ENCODE measurements at places on chromosomes 7 and 10.

DNA sequence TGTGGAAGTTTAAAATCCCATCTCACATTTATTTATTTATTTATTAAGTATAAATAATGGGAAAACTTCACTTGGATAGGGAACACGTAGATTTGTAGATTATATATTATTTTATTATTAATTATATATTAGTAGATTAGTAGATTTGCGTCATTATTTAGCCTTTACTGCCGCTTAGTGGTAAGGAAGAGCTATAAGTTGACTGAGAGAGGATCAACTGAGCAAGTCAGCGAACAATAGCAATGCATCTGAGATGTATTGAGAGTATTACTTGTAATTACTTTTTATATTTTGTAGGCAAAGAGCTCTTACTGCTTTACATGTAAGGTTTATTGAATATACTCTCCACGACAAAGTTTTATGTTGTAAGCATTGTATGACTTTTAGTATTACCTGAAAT, 244.5 kb upstream of the ANKRD30A start:
- no peak for DNase-seq

DNA sequence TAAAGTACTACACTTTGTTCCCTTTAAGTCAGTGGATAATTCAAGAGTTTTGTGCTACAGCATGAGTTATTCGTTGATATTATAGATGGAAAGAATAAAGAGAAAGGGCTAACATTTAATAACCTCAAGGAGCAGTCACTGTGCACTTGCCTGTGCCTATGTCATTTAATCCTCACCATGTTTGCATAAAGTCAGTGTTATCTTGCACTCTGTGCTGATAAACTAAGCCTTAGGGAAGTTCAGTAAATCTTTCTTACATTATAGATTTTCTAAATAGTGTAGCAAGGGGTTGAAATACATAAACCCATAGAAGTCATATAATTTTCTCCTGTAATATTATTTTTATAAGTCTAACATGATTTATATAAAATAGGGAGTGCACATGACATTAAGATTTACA, 103.1 kb downstream of the TMEM26 start:
- DNase-seq = no peak

DNA sequence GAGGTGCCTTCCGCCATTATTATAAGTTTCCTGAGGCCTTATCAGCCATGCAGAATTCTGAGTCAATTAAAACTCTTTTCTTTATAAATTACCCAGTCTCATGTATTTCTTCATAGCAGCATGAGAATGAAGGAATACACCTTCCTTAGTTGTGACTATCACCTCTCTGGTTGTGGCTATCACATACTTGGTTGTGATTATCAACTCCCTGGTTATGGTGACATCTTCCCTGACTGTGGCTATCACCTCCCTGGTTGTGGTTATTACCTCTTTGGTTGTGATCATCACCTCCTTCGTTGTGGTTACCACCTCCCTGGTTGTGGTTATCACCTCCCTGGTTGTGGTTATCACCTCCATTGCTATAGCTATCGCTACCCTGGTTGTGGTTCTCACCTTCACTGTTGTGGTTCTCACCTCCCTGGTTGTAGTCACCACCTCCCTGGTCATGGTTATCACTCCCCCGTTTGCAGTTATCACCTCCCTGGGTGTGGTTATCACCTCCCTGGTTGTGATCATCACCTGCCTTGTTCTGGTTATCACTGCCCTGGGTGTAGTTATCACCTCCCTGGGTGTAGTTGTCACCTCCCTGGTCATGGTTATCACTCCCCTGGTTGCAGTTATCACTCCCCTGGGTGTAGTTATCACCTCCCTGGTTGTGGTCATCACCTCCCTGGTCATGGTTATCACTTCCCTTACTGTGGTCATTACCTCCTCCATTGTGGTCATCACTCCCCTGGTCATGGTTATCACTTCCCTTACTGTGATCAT, 105.9 kb downstream of the GPR26 start:
- DNase-seq = no peak

DNA sequence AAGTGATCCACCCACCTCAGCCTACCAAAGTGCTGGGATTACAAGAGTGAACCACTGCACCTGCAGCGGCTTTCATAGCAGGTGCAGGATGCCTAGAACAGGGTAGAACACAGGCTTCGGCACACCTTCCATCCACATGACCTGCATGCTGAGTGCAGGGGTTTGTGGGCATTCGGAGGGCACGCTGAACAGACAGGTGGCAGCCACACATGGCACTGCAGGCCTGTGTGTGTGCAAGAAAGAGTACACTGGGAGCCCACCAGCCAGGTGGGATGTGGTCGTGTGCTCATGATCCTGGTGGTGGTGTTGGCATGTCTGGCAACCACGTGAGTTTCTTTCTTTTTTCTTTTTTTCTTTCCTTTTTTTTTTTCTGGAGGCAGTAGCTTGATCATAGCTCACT, 38.4 kb downstream of the GRID2IP start:
- no peak for DNase-seq

DNA sequence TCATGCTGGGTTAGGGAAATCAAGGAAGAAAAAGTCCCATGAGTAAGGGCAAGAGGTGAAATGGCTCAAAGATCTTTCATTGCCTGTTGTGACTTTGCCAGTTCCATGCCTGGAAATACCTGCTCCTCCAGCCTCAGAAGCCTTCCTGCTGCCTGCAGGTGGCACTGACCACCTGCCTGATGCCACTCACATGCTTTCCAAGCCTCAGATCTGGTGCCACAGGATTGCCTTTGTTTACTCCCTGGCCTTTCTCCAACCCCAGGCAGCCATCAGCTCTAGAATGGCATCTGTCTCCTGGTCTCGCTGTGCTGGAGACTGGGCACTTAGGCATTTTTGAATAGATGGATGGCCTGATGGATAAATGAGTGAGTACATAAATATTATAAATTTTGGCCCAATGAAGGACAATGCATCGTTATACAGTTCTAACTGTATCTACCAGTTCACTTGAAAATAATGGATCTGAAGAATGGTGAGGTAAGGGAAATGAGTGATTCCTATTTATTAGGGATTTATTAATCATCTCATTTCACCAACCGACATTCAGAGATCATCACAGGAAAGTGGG, 657.2 kb downstream of the INHBA start:
- no peak for DNase-seq

GRCh38 chr7:150356265-150356897, 12.2 kb upstream of the REPIN1 start:
- no peak for DNase-seq

DNA sequence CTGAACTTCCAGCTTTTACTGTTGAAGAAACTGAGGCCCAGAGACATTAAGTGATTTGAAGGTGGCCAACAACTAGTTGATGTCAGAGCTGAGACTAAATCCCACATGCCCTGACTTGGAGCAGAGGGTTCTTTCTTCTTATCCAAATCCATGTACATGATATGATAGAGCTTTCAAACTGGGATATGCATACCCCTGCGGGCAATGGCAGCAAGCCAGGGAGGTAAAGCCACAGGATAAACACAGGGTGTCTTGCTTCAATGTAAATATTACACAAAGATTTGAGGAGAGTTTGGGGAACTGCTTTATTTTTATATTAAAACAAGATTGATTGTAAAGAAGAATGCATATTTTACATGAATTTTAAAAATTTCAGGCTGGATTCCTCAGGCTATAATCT, 2.3 kb upstream of the LRRC72 start:
- DNase-seq = no peak

DNA sequence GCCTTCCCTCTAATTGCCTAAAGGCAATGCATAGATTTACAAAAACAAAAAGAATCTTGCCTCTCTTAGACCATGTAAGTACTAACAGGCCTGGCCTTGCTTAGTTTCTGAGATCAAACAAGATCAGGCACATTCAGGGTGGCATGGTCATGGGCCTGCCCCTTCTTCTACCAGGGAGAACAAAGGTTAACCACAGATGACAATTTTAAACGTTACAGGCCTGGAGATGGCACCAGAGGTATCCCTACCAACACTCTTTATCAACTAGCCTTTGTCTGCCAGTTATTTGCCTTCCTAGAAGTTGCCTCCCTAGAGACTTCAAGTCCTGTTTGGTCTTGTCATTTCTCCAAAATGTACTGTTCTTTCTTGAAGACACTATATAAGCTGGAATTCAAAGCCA, 252.6 kb downstream of the DOCK4 start:
- DNase-seq = no peak

DNA sequence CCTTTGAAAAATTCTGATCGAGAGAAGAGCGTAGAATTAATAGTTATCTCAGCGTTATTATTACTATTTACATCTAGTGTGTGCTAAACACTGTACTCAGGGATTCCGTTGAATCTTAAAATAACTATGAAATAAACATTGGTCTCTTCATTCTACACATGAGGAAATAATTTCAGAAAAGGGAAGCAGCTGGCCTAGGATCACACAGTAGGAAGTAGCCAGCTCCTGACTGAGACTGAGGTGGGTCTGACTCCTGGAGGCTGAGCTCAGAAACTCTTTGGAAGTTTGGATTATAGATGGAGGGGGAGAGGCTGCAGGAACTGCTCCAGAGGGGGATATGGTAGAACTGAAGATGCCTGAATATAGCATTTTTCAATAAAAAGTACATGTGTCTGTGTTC, 183.9 kb upstream of the WDR11 start:
- DNase-seq = no peak

- DNase-seq = peak; percentile 71
These were observed 6.3 kb downstream of the ATG9B start for GRCh38 chr7:151017953-151018420.

- no peak for DNase-seq
These were observed 14.7 kb downstream of the CALCR start for GRCh38 chr7:93559639-93560491.

- DNase-seq = no peak
These were observed 683.3 kb downstream of the GRM8 start for GRCh38 chr7:126569402-126569801.

DNA sequence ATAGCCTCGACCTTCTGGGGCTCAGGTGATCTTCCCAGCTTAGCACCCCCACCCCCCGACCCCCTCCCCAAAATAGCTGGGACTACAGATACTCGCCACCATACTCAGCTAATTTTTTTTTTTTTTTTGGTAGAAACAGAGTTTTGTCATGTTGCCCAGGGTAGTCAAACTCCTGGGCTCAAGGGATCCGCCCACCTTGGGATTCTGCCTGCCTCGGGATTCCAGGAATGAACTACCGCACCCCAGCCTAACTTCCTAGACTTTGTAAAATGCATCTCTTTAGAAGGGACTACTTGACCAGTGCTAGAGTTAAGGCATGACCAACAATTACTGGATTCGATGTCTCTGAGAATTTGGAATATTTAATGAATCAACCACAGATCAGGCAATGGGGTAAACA, 85.9 kb downstream of the MDFIC start:
- no peak for DNase-seq

- no peak for DNase-seq
These were observed 87.0 kb downstream of the SKAP2 start for GRCh38 chr7:26777385-26777784.

- no peak for DNase-seq
These were observed 47.0 kb upstream of the FIGNL1 start for GRCh38 chr7:50497068-50497642.

- DNase-seq = no peak
These were observed 39.9 kb downstream of the SLC26A4 start for GRCh38 chr7:107700570-107700969.

GRCh38 chr7:135001390-135002165, 15.3 kb downstream of the AGBL3 start:
- no peak for DNase-seq

- no peak for DNase-seq
These were observed 394.7 kb downstream of the AUTS2 start for GRCh38 chr7:69992938-69993337.

DNA sequence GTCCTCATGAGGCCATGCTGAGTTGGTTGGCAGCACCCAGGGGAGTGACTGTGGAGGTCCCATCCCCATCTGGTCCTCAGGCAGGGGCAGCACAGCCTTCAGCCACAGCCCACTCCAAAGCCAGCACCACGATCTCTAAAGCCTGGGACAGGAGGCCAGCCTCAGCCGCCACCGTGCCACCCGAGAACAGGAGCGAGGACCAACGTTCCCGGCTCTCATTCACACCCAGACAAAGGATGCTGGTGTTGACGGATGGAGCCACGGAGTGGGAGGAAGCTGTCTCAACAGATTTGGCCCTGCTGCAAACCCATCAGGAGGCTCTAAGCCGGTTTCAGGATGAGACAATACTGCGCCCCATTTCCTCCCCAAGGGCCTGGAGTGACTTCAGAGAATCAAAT, 42.7 kb upstream of the PPP2R2D start:
- no peak for DNase-seq

- DNase-seq = no peak
These were observed 991.8 kb upstream of the PHF14 start for GRCh38 chr7:9981742-9982349.

DNA sequence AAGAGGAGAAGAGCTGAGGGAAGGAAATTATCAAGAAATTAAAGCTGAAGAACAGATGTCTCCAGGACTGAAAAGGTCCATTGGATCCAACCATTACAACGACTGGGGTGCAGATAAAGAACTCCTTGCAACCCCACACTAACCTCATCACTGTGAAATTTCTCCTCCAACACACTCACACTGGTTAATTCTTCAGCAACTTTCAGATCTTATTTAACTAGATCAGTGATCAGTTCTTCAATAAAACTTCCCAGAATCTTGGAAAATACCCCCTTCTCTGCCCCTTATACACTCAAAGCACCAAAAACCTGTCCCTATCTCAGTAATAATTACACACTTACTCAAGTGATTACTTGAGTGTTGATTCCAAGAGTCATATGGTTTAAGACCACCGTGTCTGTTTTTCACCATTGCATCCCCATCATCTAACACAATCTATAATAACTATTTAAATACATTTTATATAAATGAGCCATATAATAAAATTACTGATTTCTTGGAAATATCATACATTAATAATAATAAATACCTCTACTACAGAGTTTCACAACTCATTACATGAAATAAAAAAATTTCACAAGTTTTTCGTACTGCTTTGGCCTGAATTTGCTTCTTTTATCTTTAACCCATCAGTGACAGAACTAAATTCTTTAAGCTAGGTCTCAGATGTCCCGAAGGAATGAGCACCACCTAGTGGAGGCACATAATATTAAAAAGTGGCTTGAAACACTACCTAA, 123.7 kb downstream of the MPP7 start:
- DNase-seq = no peak

GRCh38 chr7:2508327-2509215, 11.0 kb upstream of the LFNG start:
- peak; percentile 62 for DNase-seq

DNA sequence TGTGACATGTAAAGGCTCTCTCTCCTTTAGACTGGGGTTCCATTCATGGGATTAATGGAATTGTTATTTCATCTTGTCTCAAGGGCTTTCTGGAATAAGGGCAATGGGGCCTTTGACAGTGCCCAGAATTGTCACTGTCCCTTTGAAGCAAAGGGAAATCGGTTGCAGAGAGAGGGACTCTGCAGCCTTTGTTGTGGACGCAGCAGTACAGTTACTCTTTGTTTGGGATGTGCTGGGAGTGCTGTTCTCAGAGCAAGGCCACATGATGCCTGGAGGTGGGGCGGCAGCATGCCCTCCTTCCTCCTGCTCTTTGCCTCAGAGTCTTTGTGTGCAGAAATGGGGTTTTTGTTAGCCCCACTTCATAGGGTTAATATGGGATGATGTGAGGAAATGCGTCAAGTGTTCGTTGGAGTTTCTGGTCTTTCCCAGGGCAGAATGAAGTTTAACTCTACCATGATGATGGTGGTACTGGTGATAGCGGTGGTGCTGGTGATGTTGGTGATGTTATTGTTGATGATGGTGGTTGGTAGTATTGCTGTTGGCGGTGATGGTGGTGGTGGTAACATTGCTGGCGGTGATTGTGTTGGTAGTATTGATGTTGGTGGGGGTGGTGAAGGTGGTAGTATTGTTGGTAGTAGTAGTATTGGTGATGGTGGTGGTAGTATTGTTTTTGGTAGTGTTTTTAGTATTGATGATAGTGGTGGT, 45.3 kb downstream of the DOCK1 start:
- DNase-seq = no peak

- no peak for DNase-seq
These were observed 110.0 kb downstream of the LRMDA start for GRCh38 chr10:75541411-75541810.

Measured in stimulated activated CD8-positive, alpha-beta memory T cell treated with anti-CD3 and anti-CD28 coated beads, Interleukin-4, amount 100 ng/mL, for 4 hours (primary cell).